Dermis blood vessel endothelial cell (primary cell): ENCODE measurements at places on chromosomes 13 and 19. TPM values are rescaled to one million over a fixed set of nuclear protein-coding genes. Genes with fewer than 3 reads are reported as not detected.

The KLHL1 gene
- not detected in 2 replicates for total RNA-seq

The PTPRH gene
- 0.17 and 0.19 TPM in 2 replicates for total RNA-seq

The ZNF527 gene
- 5.0 and 6.0 TPM in 2 replicates for total RNA-seq

The DACH1 gene
- total RNA-seq, result 2.9 and 5.1 TPM in 2 replicates

The SOHLH2 gene
- total RNA-seq, result 0.17 and 0.23 TPM in 2 replicates

The LIN37 gene
- total RNA-seq, result 4.7 and 8.2 TPM in 2 replicates

The ZNF541 gene
- 0.33 and 1.2 TPM in 2 replicates for total RNA-seq

The CHMP2A gene
- total RNA-seq, result 84.6 and 107 TPM in 2 replicates

The KASH5 gene
- not detected in 2 replicates for total RNA-seq

The IL17D gene
- 2.7 and 3.7 TPM in 2 replicates for total RNA-seq

The TIMM29 gene
- 38.5 and 39.0 TPM in 2 replicates for total RNA-seq

The ZNF850 gene
- 2.6 and 4.8 TPM in 2 replicates for total RNA-seq

The CLEC17A gene
- not detected in 2 replicates for total RNA-seq

The LRG1 gene
- 1.2 and 1.6 TPM in 2 replicates for total RNA-seq

The CADM4 gene
- total RNA-seq, result 8.7 and 11.9 TPM in 2 replicates

The COL4A1 gene
- 1,485 and 1,882 TPM in 2 replicates for total RNA-seq

The RETN gene
- not detected in 2 replicates for total RNA-seq
